Activated CD4-positive, CD25-positive, alpha-beta regulatory T cell treated with anti-CD3 and anti-CD28 coated beads, Interleukin-2, amount 50 U/mL, for 72 hours (primary cell): ENCODE measurements at places on chromosomes 6 and 20.

- DNase-seq = no peak
Observed at GRCh38 chr20:11918981-11919380, 1.3 kb downstream of the BTBD3 start.

- DNase-seq = no peak
Observed at GRCh38 chr20:595330-596308, 14.5 kb downstream of the TCF15 start.

- no peak for DNase-seq
Observed at GRCh38 chr6:13831615-13832014, 17.3 kb upstream of the MCUR1 start.

- DNase-seq = no peak
Observed at GRCh38 chr6:15256538-15257271, 10.8 kb downstream of the JARID2 start.

DNA sequence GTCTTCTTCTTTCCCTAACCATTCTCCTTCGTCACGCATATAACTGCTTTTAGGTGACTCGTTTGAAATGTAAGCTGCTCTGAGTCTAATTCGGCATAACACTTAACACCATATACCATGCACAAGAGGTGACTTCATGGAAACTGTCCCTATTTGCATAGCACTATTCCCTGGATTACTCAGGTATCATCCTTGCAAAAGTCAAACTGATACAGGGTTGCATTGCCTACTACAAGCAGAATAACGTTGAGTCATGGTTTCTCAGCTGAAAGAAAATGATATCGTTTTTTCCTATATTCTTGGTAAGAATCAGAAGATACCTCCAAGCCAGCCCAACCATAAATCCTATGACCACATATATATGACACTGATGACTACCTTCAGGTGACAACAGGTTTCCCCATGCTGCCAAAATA lies 227.5 kb downstream of the ATXN1 start:
- DNase-seq = no peak

DNA sequence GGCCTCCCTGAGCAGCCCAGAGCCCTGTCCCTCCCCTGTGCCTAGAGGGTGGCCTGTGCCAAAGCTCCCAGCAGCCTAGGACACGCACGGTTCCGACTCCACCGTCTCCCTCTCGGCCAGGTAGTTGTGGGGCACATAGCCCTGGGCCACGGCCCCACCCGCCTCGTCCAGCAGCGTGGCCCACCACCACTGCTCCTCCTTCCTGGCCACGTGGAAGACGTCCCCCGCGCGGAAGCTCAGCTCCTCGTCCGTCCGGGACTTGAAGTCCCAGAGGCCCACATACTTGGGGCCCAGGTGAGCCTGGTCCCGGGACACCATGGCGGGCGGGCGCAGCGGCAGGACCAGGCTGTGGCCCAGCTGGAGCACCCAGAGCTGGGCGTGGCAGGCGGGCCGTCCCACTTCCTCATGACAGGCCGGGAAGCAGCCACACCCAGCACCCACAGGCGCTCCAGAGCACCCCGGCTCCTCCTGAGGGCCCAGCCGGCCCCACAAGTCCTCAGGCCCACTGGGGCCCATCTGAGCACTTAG lies at the start of gene PTK6:
Gene PTK6 (minus strand): TSS at position 380 of the 528 bp plus-strand sequence. CDS start 62 bp downstream, at position 318.
- no peak for DNase-seq

GRCh38 chr6:38214159-38214558 lies 394.6 kb downstream of the ZFAND3 start:
- no peak for DNase-seq

DNA sequence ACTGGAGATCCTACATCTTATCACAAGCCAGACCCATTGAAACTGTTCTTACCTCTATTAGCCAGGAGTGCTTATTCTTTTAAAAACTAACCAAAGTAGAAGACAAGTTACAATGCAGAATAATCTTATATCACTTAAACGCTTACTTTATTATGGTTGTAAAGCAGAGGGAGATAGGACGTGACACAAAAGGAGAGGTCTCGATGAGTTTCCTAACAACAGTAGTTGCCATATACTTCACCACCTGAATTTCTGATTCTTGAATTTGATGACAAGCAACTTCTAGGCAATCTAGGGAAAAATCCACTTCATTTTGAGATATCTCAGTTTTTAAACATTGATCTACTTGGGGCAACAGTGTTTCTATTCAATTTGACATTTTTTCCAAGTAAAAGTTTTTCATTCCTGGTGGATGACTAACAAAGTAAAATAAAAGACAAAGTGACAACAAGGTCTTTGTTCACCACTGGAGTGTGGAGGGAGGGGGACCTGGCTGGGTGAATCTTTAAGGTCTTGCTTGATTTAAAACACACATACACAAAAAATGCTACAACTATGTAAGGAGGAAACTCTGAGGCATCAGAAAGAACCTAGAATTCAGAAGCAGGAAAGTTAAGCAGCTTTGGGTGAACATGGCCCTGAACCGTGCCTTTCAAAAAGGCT lies 110.9 kb downstream of the SMLR1 start:
- no peak for DNase-seq

GRCh38 chr6:116476002-116476678 lies 15.0 kb downstream of the CALHM6 start:
- no peak for DNase-seq
